ENCODE measurements at places on chromosomes 7 and 10.

DNA sequence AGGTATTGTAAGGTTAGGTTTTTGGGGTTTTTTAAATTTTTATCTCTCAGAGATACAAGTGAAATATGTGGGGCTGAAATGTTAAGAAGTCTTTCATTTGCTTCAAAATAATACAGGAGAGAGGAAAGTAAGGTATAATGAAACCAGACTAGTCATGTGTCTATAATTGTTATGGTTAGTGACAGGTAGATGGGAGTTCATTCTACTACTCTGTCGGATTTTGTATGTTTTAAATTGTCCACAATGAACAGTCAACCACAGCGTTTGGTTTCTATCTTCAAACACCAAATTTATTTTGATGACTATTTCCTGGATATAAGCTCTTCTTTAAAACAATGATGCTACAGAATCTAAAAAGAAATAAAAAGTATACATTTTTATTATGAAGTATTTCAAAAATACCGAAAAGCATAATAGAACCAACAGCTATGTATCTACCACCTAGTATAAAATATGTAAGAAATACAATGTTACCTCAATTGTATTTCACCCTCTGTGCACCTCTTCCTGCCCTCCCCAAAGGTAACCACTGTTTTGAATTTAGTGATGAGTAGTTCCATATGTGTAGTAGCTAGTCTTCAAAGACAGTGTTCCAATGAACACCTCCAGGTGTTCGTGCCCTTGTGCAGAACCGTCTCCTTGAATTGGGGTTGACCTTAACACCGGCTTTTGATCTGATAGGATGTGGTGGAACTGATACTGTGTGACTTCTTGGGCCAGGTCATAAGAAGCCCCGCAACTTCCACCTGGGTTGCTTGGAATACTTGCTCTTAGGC is 74.8 kb upstream of the CDK1 start:
- DNase-seq = no peak

- DNase-seq = no peak
Observed at GRCh38 chr7:134284952-134285351, 31.8 kb downstream of the SLC35B4 start.

GRCh38 chr7:111730476-111731300 is 168.4 kb upstream of the IMMP2L start:
- DNase-seq = no peak

GRCh38 chr10:34196058-34196433 is 619.0 kb downstream of the PARD3 start:
- DNase-seq = no peak

- DNase-seq = no peak
Observed at GRCh38 chr7:100003711-100004661, 11.4 kb upstream of the ZKSCAN1 start.

- DNase-seq = no peak
Observed at GRCh38 chr10:43820663-43821062, 172.0 kb upstream of the ZNF32 start.

DNA sequence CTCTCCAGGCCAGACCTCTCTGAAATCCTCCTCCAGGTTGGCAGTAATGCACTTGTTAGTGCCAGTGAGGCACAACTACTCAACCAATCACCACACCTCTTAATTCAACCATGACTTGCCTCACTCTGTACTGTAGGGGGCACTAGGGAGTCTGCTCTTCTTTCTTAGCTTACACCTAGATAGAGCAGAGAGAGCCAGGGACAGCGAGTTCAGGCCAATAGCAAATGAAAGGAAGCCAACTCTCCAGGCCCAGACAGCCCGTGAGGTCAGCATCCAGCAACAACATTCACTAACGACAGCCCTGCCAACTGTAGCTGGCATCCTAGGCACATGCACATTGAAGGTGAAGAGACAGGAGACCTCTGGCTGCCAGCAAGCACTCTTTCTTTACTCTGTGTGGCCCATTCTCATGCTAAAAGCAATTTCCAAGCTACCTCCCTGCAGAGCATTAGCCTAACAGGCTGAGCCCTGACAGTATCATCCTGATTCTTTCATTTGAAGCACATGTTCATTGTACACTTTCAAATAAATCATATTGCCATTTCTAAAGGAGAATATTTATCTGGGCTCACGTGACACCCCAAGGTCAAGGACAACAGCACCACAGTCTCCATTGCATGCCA is 136.3 kb downstream of the DPY19L1 start:
- DNase-seq = no peak

DNA sequence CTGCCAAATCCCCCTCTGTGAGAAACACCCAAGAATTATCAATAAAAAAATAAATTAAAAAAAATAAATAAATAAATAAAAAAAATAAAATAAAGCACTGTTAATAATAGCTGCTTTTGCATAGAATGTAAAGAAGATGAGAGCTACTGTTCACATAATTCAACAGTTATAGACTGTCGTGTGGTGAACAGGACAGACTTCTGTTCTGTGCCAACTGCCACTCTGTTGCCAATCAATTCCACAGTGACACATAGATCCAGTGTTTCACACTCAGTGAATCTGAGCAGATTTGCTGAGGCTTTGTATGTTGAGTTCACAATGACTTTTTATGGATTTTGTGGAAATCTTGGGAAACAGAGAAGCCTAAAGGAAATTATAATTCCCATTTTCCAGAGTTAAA is 14.9 kb downstream of the ARHGAP19 start:
- no peak for DNase-seq

- no peak for DNase-seq
Observed at GRCh38 chr10:1685699-1686490, 51.4 kb downstream of the ADARB2 start.

DNA sequence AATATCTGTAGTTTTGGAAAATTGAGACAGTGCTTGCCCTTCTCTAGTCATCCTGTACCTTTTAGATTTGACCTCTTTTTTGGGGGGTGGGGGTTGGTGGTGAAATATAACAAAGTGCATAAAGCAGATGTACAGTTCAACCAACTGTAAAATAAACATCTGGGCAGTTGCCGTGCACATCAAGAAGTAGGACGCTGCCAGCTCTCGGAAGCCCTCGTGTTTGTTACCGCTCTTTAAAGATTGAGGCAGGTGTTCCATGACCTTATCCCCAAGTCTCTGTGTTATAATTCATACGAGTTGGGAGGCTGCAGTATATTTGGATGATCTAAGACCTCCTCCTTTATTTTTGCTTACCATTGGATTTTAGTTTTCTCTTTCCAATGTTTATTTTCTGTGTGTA is 55.1 kb downstream of the SDK1 start:
- no peak for DNase-seq

GRCh38 chr7:118346748-118347147 is 122.2 kb downstream of the ANKRD7 start:
- DNase-seq = no peak

DNA sequence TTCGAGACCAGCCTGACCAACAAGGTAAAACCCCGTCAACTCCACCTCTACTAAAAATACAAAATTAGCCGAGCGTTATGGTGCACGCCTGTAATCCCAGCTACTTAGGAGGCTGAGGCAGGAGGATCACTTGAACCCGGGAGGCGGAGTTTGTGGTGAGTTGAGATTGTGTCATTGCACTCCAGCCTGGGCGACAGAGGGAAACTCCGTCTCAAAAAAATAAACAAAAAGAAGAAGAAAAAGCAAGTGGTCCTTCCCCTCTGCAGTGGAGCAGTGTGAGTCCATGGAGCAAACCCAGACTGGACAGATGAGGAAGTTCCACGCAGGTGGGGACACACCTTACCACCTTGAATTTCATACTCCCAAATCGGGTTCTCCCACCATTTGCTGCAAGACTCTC is 13.1 kb upstream of the SERPINE1 start:
- DNase-seq = no peak

GRCh38 chr10:44520651-44521050 is 135.8 kb upstream of the CXCL12 start:
- no peak for DNase-seq

DNA sequence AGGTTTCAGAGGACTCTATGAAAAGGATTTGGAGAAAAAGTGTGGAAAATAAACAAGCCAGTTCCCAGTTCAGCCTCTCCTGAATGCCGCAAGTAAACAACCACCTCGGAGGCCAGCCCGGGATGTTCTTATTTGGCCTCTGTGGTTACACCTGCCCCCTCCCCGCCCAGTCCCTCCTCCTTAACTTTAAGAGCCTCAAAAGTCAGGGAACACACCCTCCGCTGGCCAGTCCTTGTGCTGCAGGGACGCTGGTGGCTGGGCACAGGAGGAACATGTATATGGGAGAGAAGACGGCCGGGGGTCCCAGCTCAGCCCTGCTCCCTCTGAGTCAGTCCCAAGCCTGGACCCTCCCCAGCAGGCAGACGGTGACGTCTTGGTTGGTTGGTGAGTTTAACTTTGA is 6.1 kb downstream of the CHST3 start:
- no peak for DNase-seq

DNA sequence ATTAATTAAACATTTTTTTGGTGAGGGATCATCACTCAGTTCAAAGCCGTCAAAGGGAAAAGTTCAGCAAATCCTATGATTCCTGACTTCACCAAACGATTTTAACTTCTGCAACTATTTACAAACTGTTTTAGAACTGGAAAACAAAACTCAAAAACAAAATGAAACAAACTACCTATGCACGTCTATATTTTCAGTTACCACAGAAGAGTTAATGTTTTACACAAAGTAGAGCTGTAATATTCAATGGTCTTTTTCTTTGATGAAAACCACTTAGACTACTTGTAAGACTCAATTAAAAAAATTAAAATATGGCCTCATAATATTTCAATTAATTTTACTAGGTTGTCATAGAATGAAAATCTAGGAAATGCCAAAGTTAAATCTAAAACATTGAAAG is 131.5 kb downstream of the ATE1 start:
- no peak for DNase-seq

DNA sequence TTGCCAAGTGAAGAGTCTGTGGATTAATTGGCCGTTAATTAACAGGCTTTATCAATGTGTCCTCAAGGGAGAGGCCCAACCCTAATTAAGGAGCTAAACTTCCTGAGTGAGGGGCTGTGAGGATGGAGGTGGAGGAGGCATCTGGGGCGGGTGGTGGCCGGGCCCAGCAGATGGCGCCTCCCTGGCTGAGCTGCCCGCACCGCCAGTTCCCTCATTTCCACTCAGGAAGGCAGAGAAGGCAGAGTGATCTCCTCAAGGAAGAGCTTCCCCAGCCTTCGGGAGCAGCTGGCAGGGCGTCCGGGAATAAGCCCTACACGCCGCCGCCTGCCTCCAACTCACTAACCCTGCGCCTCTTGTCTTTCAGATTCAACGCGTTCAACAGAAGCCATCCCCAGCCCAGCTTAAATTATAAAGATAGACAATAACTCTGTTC is 112.2 kb downstream of the CYTH3 start:
- no peak for DNase-seq

DNA sequence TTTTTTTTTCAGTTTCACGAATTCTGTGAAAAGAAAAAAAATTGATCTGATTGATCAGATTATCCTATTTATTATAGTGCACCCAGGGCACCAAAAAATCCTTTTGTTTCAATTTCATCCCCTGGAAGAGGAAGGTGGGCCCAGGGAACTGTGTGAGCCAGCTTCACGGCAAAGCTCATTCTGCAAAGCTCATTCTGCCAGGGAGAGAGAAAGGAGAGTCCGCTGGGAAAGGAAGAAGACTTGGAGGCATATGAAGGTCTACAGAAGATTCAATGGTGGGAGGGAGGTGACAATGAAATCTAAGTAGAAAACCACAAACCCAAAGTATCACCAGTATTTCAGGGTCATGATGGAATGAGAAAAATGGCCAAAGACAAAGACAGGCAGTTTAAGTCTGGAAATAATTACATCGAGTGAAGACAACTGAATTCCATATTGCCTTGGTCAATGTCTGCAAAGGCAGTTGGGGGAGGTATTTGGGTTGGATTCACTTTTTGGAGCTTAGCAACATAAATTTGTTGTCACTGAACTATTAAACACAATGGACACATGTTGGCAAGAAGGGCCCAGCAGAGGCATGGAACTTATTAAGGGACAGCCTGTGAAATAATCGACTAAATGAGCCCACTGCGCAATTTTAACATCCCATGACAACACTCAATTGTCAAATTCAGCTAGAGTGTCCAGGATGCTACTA is 587.8 kb upstream of the MKI67 start:
- no peak for DNase-seq

DNA sequence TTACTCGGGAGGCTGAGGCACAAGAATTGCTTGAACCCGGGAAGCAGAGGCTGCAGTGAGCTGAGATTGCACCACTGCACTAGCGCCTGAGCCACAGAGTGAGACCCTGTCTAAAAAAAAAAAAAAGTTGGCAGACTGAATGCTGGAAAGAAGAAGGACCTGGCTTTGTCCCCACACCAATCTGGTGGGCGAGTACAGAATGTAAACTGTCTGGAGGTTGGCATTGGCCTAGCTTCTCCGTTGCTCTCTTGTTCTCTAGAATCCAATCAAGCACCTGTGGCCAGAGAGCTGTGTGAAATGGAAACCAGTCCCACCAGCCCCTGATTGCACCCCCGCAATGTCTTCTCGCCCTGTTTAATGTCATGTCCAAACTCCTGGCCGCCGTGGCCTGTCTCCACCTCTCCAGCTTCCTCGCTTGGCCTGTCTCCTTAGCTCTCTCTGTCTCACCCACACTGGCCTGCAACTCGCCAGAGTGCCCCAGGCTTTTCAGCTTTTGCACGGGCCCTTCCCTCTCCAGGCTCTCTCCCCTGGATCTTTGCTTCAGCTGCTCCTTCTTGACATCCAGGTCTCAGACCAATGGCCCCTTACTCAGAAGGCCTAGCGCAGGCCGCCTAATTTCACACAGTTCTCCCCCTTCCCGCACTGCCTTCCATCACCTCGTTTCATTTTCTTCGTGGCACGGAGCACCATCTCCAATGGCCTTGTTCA is 670 bp upstream of the AGK start:
- no peak for DNase-seq

DNA sequence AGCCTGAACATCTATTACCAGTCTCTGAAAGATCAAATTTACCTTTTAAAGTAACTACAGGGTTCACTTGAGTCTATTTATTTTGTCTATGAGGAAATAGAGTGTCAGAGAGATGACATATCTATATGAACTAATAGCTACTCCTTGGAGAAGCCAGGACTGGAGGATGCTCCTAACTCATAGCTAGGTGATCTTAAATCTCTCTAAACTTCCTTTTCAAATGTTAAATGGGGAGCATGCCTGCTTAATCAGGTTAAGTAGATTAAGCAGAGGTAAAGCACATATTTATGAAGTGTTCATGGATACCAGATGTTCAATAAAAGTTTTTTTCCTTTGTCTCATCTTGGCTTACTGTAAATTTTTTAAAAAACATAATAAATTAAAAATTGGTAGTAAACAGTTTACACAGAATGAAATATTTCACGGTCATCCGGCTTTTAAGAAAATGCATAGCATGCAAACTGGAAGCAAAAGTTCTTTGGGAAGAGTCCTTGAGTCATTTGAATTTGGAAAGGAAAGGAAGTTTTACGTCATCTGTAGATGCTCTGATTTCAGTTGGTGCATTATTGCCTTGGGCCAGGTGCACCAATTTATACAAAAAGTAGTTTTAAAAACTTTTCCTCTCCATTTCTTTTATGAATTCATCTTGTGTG is 155.1 kb downstream of the BICC1 start:
- DNase-seq = no peak

Data from stimulated activated naive CD4-positive, alpha-beta T cell treated with Interleukin-2 at 50 U/mL for 16 hours (primary cell).